Smooth muscle cell of trachea (primary cell): ENCODE measurements at places on chromosomes 5 and 9. TPM values are rescaled to one million over a fixed set of nuclear protein-coding genes. Genes with fewer than 3 reads are reported as not detected.

SLC22A5 gene
- 3.6 and 6.1 TPM in 2 replicates for total RNA-seq

PDLIM7 gene
- total RNA-seq = 79.7 and 108 TPM in 2 replicates

FLT4 gene
- total RNA-seq = under 0.01 and 0.15 TPM in 2 replicates

ARL14EPL gene
- total RNA-seq = not detected in 2 replicates

SMIM33 gene
- total RNA-seq = not detected in 2 replicates

IFNA21 gene
- total RNA-seq = not detected in 2 replicates

TSSK1B gene
- 0.15 and 0.50 TPM in 2 replicates for total RNA-seq
